HepG2 (cell line): ENCODE measurements at places on chromosomes 16 and 17.

DNA sequence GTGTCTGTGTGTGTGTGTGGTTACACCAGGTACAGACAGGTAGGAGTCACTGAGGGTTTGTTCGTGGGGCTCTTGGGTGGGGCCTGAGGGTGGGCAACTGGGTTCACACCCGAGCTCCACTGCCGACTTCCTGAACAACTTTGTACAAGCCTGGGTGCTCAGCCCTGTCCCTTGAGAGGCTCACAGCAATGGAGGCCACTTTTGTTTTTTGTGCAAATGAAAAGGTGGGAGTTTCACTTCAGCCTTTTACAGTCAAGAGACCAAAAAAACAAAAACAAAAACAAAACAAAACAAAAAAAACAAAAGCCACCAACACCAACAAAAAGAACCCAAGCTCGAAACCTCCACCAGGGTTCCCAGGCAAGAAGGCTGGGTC, 2.4 kb downstream of the RHBDF2 start:
- peaks cover 64% of the 10 kb centered on the region for H3K4me1 ChIP-seq
- no peaks in the 10 kb centered on the region for H3K36me3 ChIP-seq
- DNase-seq, result no peak
- H3K27me3 ChIP-seq, result no peaks in the 10 kb centered on the region; the same call in 2 of the 3 replicates

GRCh38 chr16:35102780-35103403, 1643.5 kb downstream of the TP53TG3F start:
- no peaks in the 10 kb centered on the region for H3K36me3 ChIP-seq
- H3K27me3 ChIP-seq, result no peaks in the 10 kb centered on the region
- peak; percentile 3 for DNase-seq
- H3K4me3 ChIP-seq, result no peak overlapping the region

DNA sequence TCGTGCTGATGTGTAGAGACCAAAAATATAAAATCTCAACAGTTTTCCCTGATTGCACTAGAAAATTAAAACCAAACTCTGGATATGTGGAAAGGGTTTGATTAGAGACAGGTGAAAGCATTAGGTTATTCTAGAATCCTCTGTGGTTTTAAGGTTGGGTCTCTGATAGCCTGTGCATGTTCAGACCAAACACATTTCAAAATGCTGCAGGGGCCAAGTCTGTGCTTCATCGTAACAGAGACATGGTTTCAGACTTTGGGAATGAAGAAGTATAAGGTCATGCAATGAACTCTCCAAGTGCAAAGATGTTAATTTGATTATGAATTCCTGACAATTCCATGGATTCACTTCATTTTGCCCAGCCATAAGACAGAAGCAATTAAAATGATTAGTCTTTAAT, 261.0 kb upstream of the KCNJ16 start:
- H3K27me3 ChIP-seq, result no peaks in the 10 kb centered on the region
- no peaks in the 10 kb centered on the region for H3K4me1 ChIP-seq
- H3K36me3 ChIP-seq, result no peaks in the 10 kb centered on the region
- H3K4me3 ChIP-seq, result no peak overlapping the region

GRCh38 chr16:54689072-54689865, 241.4 kb upstream of the IRX5 start:
- H3K36me3 ChIP-seq, result no peaks in the 10 kb centered on the region
- peaks cover 3% of the 10 kb centered on the region; the same call in 1 of the 3 replicates for H3K27me3 ChIP-seq
- no peak for DNase-seq
- no peaks in the 10 kb centered on the region for H3K4me1 ChIP-seq
- no peak overlapping the region for H3K27ac ChIP-seq
- no peak overlapping the region for H3K4me3 ChIP-seq
